Heart left ventricle (tissue), 16 donors: ENCODE measurements at places on chromosomes 12 and 14.

GRCh38 chr12:57452181-57452936 is 2.7 kb upstream of the INHBE start:
- DNase-seq: peak; percentile 76

GRCh38 chr12:28776913-28777422 is 372.1 kb upstream of the FAR2 start:
- DNase-seq: no peak

GRCh38 chr12:64694130-64695040 is 64.8 kb downstream of the GNS start:
- DNase-seq: no peak

- DNase-seq: no peak
Observed at GRCh38 chr14:30657050-30657449, 34.9 kb downstream of the SCFD1 start.
